ENCODE measurements at places on chromosomes 13 and 19.

DNA sequence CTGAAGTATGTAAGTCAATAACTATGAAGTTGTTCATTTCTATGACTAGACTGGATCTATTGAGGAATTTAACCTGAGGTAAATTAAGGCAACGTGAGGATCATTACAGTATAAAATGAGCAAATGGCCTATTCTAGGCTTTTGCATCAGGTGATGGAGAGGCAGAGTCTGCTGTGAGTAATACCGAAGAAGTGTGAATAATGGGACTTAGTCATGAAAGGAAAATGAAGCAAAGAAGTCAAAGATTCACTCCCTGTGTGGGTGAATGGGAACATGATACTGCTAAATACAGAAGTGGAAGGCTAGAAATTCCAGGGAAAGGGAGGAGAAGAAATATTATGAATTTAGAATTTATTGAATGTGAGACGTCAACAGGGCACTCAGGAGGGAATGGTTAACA lies 774.1 kb downstream of the LIG4 start:
- DNase-seq = no peak

DNA sequence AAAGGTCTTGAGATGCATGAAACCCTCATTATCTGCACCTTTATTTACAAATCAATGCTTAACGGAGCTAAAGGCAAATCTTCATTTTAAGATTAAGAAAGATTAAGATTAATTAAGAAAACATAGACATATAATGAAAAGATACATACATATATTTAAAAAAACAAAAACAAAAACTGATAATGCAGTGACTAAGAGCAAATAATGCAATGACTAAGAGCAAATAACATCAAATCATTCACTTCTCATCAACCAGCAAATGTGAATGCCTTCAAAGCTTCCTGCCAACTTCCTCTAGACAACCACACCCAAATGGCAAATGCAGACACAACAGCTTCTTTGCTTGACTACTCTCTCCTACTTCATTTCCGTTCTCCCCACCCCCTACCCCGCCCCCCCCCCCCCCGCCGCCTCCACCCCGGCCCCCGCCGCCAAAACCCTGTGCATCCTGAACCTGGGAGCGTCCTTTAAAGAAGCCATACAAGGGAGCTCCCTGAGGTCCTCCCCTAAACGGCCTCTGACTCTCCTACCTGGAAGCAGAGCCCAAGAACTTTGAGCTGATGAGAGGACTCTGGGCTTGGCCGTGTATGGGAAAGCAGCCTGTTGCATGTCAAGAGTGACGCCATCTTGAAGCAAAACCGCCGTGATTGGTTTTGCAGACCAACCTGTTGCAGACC lies 24.5 kb downstream of the TEX101 start:
- DNase-seq = no peak

DNA sequence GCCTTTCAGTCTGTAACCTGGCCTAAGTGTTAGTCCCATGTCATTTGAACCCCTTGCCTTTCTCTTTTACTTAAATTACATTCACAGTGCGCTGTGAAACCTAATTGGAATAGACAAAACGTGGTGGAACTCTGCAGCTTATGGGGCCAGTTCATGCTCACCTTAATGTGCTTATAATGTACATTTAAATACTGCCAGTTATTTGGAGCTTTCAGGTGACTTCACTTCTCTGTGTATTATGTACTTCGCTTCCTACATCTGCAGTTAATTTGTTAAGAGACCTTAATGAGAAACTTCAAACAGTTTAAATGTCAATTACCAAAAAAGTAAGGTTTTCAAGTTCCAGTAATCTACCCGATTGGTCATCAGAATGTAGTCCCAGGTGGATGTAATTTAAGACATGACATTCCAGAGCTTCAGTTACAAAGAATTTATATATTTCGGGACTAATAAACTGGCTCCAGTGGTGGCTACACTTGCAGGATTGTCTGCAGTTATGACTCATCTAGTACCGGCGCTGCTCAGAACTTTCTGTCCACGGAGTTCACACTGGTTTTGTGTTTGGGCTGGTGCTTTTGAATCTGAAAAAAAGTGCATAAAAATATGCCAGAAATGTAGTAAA lies 125.3 kb downstream of the TM9SF2 start:
- peak; percentile 4 for DNase-seq

GRCh38 chr13:51557875-51558612 lies 26.2 kb upstream of the WDFY2 start:
- DNase-seq = peak; percentile 59

GRCh38 chr19:34493649-34494044 lies 12.1 kb downstream of the WTIP start:
- no peak for DNase-seq

DNA sequence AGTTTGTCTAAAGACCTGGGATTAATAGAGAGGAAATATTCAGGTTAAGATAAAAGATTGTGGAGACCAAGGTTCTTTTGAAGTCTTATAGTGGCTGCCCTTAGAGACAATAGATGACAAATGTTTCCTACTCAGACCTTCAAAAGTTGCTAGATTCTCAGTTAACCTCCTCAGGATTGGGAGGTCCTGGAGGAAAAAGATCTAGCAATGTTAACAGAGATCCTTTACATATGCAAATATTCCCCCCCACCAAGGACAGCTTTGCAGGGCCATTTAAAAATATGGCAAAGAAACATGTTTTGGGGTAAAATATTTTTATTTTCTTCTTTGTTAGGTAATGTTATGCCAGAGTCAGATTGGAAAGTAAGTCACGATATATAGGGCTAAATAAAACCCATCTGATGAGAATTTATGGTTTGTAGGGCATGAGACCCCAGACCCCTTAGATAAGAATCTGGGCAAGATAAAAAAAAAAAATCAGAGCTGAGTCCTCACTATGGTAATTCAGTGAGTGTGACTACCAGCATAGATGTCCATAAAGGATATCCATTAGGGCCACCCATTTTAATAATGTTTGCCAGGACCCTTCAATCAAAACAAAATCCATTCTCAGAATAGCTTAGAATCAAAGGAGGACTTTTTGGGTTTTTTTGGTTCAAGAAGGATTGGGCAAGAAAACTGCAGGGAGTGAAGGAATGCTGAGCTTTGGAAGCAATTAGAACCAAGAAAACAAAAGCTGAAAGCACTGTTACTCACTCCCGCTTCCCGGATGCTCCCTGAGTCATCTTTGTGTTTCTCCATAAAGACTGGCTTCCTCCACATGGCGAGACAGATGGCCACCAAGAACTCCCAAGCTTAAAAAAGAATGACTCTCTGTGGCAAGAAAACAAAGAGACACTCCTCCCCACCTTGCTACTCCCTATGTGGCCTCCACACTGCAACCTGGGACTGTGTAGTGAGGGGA lies 28.2 kb downstream of the VSTM1 start:
- DNase-seq = peak; percentile 29

DNA sequence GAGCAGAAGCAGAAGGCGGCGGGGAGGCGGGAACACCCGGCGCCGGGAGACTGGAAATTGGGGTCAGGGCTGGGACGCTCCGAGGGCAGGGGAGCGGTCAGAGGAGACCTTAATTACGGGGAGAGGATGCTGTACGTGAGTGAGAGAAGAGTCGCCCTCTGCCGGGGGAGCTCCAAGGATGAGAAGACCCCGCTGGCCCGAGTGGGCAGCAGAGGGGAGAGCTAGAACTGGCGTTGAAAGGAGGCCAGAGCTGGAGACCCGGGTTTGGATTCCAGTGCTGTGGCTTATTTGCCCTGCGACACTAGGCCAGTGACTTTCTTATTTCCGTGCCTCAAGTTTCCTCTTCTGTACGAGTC lies 536 bp downstream of the FAM32A start:
- DNase-seq = no peak

- no peak for DNase-seq
These were observed at the start of gene FDX2 for GRCh38 chr19:10315335-10316214. TSS of gene FDX2 (minus strand) at chr19:10316015. CDS start at chr19:10315996, 19 bp downstream.

- DNase-seq = no peak
These were observed 14.0 kb downstream of the CDX2 start for GRCh38 chr13:27955014-27955591.

DNA sequence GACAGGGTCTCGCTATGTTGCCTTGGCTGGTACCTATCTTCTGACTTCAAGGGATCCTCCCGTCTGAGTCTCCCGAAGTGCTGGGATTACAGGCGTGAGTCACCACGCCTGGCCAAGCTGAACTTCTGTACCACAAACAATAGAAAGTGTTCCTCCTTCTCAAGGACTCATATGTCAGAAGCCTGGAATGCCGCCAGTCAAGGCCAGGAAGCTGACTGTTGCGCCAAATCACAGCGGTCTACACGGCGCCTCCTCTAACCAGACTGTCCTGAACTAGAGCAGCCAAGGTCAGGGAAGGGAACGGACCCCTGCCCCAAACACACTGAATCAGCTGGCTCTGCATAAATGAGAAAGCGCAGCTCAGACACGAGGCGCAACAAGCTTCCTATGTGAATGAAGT lies 14.6 kb downstream of the RAB20 start:
- DNase-seq = peak; percentile 73

DNA sequence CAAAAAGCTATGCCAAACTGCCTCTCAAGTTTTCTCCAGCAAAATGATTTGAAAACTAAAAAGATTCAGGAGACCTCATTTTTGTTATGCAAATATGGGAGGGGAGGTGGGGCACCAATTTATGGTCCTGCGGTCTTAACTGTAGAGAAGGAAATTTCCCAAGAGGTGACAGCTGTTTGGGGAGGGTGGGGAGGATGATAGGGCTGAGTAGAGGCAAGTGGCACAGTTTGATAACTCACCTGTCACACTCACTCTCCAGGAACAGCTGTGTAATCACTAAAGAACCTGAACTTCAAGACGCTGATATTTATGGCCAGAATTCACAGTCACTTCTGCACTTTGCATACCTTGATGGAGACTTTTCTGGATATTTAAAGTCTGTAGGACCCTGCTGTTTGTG lies 232.9 kb upstream of the STARD13 start:
- no peak for DNase-seq

- no peak for DNase-seq
These were observed 128.8 kb downstream of the SIPA1L3 start for GRCh38 chr19:38035515-38036495.

- DNase-seq = no peak
These were observed 823.0 kb downstream of the PCDH9 start for GRCh38 chr13:66407128-66407527.

DNA sequence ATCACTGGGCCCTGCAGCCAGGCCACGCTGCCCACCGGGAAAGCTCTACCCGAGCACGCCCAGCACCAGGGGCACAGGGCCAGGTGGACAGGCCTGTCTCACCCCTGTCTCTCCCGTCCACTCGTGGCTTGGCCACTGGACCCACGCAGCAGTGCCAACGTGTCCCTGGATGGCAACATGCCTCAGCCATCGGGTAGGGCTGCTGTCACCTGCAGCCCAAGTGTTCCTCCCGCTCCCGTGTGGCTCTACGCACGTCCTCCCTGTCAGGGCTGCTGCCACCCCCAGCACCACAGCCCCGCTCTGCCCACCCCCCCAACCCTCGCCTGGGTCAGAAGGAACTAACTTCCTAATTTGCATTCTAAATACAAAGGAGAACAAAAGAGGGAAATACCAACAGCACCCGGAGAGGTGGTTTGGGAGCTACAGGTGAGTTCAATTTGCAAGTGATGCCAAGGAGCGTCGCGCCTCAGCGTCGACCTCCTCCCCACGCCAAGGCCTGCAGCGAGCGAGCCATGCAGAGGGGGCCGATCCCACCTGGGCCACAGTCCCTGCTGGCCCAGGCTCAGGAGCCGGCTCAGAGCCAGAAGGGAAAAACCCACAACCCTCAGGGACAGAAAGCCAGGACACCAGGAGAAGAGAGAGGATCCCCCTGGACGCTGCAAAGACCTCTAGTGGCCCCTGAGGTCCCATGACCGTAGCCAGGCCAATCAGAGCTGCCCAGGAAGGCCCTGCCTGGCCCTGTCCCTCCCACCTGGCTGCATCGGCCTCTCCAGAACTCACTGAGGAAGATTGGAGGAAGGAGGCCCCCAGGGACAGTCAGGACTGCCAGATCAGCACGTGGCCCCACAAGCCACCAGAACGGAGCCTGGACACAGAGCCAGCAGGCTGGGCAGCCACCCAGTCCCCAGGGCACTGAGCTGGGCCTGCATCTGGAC lies 128.4 kb upstream of the SPACA7 start:
- DNase-seq = no peak

DNA sequence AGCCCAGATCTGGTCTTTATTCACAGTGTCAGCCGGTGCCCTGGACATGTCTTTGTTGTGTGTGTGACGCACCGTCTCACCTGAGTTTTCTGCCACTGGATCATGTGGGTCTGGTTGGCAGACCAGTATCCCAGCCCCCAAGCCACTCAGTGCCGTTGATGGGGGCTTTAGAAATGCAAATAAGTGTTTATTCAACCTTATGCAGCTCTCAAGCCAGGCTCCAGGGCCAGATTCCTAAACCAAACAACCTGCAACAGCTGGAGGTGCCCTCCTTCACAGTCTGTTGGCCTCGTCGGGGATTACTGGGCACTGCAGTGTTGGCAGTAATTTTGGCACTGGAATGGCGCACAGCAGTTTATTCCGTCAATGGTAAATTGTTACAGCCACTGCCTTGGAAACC lies 21.6 kb downstream of the FAM124A start:
- DNase-seq = no peak

GRCh38 chr19:35978832-35979365 lies 16.1 kb upstream of the SDHAF1 start:
- no peak for DNase-seq

DNA sequence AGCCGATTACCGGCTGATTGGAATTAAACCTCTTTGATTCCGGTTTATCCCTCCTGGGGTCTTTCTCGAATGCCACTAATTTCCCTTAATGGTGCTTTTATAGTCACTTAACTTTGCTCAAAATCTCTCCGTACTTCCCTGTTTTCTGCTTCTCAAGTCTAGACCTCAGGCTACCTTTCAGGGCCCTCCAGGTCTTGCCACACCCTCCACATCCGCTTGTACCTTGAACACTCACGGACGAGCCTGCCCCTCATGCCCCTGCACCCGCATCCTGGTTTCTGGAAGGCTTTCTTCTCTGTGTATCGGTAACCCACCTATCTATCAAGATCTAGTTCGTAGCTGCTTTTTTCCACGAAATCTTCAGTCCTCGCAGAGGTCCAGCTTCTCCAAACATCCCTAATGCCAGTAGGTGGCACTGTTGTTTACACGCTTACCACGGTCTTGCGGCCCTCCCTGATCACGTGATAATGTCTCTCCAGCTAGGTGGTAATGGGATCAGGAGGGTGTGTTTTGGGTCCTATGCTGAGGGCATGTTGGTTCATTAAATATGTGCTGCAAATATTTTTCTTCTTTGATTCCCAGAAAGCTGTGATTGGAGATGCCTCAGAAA lies 13.8 kb downstream of the ATP12A start:
- DNase-seq = no peak

- no peak for DNase-seq
These were observed 356.5 kb upstream of the SLITRK6 start for GRCh38 chr13:86155756-86156155.

- DNase-seq = no peak
These were observed 95.2 kb upstream of the CLDN10 start for GRCh38 chr13:95457294-95457693.

DNA sequence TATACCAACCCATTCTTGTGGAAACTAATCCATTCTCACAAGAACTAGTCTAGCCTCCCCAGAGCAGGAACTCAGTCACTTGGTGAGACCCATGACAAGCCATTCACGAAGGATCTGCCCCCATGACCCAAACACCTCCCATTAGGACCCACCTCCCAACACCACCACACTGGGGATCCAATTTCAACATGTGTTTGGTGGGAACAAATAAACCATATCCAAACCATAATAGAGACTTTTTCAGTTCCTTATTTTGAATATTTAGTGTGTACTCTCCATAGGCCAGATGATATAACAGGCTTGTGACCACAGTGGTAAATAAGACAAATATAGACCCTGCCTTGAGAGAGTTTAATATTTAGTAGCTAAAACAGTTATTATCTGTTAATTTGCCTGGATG lies 227.5 kb upstream of the SERP2 start:
- no peak for DNase-seq

Data from AG04449 (cell line).